Body of pancreas (tissue), 4 donors: ENCODE measurements at places on chromosomes 13 and 19. TPM values are rescaled to one million over a fixed set of nuclear protein-coding genes. Genes with fewer than 3 reads are reported as not detected.

DNA sequence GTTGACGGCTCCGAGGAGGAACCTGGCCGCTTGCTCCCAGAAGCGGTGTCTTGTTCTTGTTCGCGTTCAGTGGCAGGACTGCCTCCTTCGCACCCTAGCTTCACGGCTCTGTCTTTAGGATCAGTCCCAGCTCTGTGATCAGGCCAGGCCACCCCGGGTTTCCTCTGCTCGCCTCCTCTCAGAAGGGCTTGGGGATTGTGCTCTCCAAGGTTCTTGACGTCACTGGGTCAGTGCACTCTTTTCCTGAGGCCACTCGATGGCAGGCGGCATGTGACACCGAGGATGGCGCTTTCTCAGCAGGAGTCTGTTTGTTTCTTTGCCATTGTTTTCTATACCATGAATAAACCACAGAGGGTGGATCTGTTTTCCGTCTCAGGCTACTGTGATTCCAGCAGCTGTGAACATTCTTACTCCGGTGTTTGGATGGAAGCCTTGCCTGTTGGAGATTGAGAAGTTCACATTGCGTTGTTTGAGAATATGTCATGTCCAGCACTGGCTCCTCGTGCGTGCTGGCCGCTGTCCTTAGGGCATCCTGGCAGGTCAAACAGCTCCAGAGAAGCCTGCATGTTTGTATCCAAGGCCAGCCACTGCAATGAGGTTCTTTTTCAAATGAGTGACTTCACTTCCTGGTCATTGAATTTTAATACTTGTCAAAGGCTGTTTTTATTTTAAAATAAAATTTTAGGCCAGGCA is 44.5 kb downstream of the SLC7A9 start:
- no peak overlapping the region for H3K27ac ChIP-seq
- H3K4me3 ChIP-seq, result no peak overlapping the region
- DNase-seq, result no peak
- H3K4me1 ChIP-seq, result no peaks in the 10 kb centered on the region
- no peaks in the 10 kb centered on the region for H3K36me3 ChIP-seq

DNA sequence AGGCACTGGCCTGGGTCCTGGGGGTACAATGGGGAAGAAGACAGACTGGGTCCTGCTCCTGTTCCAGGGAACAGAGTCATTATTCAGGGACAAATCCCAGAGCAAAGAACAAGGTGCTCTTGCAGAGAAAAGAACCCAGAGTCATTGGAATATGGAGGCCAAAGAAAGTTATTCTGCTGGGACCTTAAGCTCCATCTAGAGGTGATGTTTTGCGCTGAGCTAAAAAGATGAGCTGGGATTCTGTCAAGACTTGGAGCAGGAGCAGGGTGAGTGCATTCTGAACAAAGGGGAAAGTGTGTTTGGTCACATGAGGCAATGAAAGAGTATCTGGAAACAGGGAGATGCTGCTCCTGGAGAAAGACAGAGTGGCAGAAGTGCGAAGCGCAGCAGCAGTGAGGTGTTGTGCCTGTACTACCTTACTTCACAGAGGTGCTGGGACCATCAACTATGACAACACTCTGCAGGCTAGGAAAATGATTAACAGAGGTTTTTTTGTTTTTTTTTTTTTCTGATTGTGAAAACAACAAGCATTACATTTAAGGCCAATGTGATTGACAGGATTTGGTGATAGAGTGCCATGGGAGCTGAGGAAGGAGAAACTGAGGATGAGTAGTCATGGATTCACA is 95.3 kb upstream of the TNFSF11 start:
- H3K27ac ChIP-seq, result no peak overlapping the region
- no peak overlapping the region for H3K4me3 ChIP-seq
- H3K36me3 ChIP-seq, result no peaks in the 10 kb centered on the region
- H3K4me1 ChIP-seq, result no peaks in the 10 kb centered on the region

DNA sequence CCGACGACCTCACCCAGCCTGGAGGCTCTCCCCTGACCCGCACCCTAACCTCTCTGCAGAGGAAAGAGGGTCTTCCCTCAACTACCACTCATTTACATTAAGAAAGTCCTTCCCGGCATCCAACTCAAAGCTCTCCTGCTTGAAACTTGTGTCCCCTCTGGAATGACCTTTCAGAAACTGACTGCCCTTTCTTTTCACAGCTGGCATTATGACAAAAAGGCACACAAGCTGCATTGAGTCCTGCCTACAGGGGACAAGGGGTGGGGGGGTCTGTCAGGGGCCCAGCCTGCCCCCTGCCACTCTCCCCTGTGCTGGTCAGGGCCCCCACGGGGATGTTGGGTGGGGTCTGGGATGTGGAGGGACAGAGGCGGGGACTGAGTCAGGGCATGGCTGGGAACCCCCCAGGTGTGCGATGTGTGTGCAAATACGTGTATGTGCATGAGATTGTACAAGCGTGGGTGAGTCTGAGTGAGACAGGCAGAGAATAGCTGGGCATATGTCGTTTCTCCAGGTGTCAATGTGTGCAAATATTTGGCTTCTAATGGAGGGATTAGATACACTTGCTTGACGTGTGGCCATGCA is 2.0 kb downstream of the COL5A3 start:
- H3K27ac ChIP-seq, result peak overlapping the region; percentile 25
- H3K4me1 ChIP-seq, result peaks cover 26% of the 10 kb centered on the region
- no peak overlapping the region for H3K4me3 ChIP-seq

- no peaks in the 10 kb centered on the region for H3K27me3 ChIP-seq
- peak overlapping the region; percentile 76 for H3K27ac ChIP-seq
- no peak overlapping the region for H3K4me3 ChIP-seq
- peaks cover 17% of the 10 kb centered on the region for H3K36me3 ChIP-seq
Observed at GRCh38 chr13:114303700-114304327, 10.5 kb upstream of the CHAMP1 start.

- peak overlapping the region; percentile 62 for H3K27ac ChIP-seq
- H3K27me3 ChIP-seq, result no peaks in the 10 kb centered on the region
- H3K36me3 ChIP-seq, result no peaks in the 10 kb centered on the region
- DNase-seq, result peak; percentile 44
- H3K4me1 ChIP-seq, result peaks cover 39% of the 10 kb centered on the region
Observed at GRCh38 chr13:44906713-44907112, 82.6 kb downstream of the NUFIP1 start.

DNA sequence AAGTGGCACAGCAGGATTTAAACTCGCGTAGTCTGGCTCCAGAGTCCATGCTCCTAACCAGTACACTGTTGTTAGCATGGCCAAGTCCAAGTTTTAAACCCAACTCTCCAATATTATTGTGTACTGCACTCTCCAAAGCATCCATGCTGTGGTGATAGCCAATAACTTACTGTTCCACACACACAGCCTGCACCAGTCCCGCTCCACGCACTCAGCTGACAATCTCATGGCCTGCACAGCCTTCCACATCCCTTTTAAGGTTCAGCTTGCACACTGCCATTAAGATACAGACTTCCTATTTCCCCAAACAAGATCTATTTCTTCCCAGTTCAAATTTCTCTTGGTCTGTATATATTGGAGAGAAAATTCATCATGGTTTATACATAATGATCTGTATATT is 80.7 kb downstream of the LHFPL6 start:
- no peaks in the 10 kb centered on the region for H3K36me3 ChIP-seq
- no peaks in the 10 kb centered on the region for H3K27me3 ChIP-seq
- DNase-seq, result no peak
- H3K4me1 ChIP-seq, result no peaks in the 10 kb centered on the region
- no peak overlapping the region for H3K4me3 ChIP-seq

- DNase-seq, result peak; percentile 92
- no peaks in the 10 kb centered on the region for H3K27me3 ChIP-seq
Observed at GRCh38 chr19:10461047-10461949, 41.0 kb downstream of the PDE4A start.

- H3K4me3 ChIP-seq, result no peak overlapping the region
- no peaks in the 10 kb centered on the region for H3K27me3 ChIP-seq
- peak; percentile 72 for DNase-seq
Observed at GRCh38 chr19:14556662-14557188, 15.1 kb downstream of the NDUFB7 start.

GRCh38 chr13:108923386-108924047 is 294.1 kb downstream of the MYO16 start:
- no peaks in the 10 kb centered on the region for H3K4me1 ChIP-seq
- no peaks in the 10 kb centered on the region for H3K27me3 ChIP-seq
- H3K4me3 ChIP-seq, result no peak overlapping the region
- no peak for DNase-seq
- H3K36me3 ChIP-seq, result no peaks in the 10 kb centered on the region

The SIGLEC5 gene
- not detected for total RNA-seq

The EPS8L1 gene
- 22.1 TPM for total RNA-seq

The CABP5 gene
- total RNA-seq, result not detected

The CHST8 gene
- 0.26 TPM for total RNA-seq

The CBY2 gene
- total RNA-seq, result not detected

The ZNF790 gene
- total RNA-seq, result 5.7 TPM

The C19orf33 gene
- total RNA-seq, result not detected
